ENCODE measurements at places on chromosomes 6 and 20.

- DNase-seq, result no peak
These were observed 274.0 kb upstream of the POU3F2 start for GRCh38 chr6:98560418-98560817.

DNA sequence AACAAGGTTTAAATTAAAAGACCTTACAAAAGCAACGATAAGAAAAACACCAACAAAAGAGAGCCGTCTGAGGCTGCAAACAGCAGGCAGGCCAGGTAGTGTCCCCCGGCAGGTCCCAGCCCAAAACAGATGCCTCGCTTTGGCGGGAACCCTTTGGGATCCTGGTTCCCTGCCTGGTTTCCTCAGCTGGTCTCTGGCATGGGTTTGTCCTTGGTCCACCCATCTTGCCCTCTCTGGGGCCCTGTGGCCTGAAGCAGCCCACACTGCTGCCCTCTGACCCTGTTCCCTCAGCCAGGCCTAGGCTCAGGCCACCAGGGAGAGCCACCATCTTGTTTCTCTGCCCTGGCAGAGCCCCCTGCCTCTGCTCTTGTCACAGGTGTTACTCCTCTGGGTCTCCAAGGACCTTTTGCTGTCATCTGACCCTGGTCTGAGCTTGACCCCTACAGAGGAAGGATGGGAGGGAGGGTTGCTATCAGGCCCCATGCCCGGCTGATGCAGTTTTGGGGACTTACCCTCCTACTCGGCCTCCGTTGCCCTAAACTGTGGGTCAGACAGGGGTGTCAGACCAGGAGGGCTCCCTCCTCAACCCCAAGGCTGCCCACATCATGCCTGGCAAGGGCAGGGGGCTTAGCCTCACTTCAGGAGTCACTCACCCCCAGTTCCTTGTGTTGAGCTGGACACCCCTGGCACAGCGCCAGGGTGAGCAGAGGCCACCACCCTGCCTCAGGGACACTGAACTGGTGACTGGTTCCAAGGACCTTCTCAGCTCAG is 30.6 kb upstream of the GRM4 start:
- DNase-seq, result no peak

DNA sequence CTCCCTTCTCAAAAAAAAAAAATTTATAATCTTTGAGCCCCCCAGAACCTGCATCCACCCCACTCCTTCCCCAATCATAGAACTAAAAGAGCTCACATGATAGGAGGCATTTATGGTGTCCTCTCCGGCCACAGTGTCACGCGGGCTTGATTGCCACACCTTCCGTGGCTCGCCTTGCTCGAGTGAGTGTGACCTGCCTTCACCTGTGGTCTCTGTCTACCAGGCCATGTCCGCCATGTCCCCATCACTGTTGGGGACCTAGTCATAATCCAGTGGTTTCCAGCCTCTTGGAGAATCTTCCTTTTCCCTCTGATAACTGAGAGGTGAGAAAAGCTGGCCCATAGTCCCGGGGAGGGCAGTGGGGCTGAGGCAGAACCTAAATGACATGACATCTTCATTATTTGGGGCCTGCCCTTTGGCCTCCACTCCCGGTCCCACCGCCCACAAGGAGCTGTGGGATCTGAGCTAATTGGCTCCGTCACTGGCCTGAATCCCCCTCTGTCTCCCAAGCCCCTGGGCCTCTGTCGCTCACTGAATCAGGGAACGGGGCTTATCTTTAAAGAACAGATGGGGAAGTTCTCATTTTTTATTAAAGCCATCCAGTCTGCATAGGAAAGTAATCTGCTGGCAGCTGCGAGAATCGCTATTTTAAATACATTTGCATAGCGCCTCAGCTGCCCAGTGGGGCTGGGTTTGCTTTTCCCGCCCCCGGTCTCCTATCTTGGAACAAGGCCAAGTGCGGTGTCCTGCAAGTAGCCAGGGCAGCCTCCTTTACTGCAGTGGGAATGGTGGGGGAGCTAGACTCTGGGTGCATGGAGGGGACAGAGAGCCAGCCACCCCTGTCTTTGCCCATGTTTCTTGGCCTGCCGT is 197.6 kb upstream of the PMEPA1 start:
- DNase-seq, result no peak

GRCh38 chr6:42269553-42269952 is 51.9 kb upstream of the MRPS10 start:
- DNase-seq, result no peak

DNA sequence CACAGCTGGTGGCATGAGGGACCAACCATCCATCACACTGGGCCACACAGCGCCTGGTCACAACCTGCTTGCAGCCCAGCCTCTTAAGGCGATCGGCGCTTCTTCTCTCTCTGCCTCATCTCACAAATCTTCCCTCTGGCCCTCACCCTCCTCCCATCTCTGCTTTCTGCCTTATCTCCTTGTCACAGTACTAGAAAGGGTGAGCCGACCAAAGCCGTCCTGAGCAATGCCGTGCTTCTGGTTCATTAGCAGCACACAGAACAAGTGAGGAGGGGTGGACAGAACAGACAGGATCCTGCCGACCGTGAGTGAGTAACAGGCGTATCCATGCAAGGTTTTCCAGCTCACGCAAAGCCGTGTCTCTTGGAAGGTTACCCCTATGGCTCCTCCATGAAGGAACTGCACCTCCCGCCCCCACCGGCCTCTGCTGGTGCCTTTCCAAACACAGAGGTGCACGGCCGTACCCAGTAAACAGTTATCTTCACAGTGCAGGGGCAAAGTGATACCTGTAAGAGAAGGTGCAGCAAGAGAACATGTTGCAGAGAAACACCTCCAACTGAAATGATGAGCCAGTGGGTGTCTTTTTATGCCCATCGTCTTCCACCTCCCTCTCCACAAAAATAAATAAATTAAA is 331.7 kb downstream of the FARS2 start:
- DNase-seq, result no peak

- no peak for DNase-seq
These were observed 283.9 kb downstream of the FOXC1 start for GRCh38 chr6:1893470-1894130.

- DNase-seq, result peak; percentile 31
These were observed 288.3 kb upstream of the ZNF337 start for GRCh38 chr20:25984933-25985332.

- no peak for DNase-seq
These were observed 26.8 kb downstream of the TRAM2 start for GRCh38 chr6:52550014-52550575.

GRCh38 chr6:43495409-43495941 is 14.7 kb downstream of the LRRC73 start:
- DNase-seq, result no peak

- DNase-seq, result no peak
These were observed 133.5 kb downstream of the SCML4 start for GRCh38 chr6:107690643-107691061.

DNA sequence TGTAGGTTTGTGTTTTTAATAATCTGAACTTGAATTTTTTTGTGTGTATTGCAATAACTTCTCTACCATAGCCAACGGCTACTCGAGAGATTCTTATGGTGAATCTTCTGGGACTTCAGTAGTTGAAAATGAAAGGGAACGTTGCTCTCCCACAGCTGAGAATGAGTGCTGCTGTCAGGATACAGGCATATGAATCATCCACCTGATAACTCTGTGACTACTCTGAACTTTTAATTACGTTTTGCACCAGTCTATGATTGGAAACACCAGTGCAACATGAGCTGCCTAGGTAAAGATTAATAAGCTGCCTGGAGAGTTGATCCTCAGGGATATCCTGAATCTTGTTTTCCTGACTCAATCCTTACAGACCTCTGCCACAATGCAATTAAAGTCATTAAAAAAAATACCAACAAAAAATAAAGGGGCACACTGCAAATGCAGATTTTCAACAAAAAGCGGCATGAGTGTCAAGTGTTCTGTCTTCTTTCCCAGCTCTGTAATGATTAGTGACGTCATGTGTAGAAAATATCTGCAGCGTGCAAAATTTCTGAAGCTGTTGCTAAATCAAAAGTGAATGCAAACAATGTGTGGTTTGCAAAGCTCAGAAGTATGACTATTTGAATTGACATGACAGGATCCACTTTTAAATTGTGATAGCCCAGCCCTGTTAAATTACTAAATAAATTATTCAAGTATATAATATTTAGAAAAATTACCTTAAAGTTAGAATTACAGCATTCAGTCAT is 432.2 kb downstream of the HTR1B start:
- no peak for DNase-seq

GRCh38 chr6:132961610-132962009 is 147.2 kb downstream of the RPS12 start:
- no peak for DNase-seq

- no peak for DNase-seq
These were observed 167.9 kb downstream of the ZDHHC14 start for GRCh38 chr6:157548635-157549467.

DNA sequence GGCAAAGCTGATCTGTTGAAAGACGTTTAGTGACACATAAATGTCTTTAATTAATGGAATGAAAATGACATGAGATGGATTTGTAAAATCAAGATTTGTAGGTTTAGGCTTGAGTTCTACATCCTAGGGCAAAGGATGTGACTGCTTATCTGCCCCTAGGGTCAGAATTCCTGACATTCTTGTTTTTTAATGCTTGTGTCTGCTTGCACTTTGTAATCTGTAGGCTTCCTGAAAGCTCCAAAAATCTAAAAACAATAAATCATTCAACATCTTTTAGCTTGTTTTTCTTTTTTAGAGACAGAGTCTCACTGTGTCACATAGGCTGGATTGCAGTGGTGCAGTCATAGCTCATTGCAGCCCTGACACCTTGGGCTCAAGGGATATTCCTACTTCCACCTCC is 107.9 kb upstream of the MLIP start:
- no peak for DNase-seq

DNA sequence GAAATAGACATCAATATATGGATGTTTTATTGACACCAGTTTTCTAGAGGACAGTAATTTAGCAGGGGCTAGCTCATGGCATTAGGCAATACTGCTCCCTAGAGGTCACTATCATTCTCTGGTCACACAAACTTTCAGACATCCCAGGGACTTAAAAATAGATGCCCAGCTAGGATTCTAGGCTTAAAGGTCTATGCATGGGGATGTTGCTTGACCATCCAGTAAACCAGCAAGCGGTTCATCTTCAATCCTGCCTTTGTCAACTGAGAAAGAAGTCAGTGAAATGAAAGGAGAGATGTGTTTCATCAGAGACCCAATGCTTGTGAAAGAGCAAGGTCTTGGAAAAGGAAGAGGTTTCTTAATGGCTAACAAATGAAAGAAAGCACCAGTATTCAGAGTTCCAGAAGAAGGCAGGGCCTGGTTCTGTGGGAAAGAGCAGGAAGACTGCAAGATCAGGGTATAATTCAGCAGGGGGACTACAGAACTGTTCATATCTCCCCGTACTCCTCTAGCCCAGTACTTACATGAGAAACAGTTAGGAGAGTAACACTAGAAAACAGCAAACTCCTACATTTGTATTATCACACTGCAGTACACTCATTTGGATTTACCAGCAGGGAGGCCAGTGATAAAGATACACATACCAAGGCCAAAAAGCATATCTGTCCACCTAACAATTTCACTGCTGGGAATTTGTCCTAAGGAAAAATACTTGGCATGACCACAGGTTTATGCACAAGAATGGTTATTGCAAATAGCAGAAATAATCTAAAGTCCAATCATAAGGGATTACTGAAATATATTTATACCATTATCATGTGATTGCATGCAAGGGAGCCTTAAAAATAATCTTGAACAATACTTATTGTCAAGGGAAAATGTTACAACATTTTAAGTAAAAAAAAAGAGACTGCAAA is 151.4 kb upstream of the LAMA2 start:
- no peak for DNase-seq

- no peak for DNase-seq
These were observed 230.6 kb upstream of the SUPT3H start for GRCh38 chr6:45608252-45608913.

- DNase-seq, result no peak
These were observed 28.7 kb upstream of the BEND3 start for GRCh38 chr6:107144014-107144413.

- DNase-seq, result no peak
These were observed 95.3 kb downstream of the FOXO3 start for GRCh38 chr6:108655806-108656651.

GRCh38 chr6:19013026-19013705 is 626.0 kb downstream of the RNF144B start:
- DNase-seq, result no peak

- no peak for DNase-seq
These were observed 72.0 kb downstream of the GMDS start for GRCh38 chr6:2173203-2173961.

DNA sequence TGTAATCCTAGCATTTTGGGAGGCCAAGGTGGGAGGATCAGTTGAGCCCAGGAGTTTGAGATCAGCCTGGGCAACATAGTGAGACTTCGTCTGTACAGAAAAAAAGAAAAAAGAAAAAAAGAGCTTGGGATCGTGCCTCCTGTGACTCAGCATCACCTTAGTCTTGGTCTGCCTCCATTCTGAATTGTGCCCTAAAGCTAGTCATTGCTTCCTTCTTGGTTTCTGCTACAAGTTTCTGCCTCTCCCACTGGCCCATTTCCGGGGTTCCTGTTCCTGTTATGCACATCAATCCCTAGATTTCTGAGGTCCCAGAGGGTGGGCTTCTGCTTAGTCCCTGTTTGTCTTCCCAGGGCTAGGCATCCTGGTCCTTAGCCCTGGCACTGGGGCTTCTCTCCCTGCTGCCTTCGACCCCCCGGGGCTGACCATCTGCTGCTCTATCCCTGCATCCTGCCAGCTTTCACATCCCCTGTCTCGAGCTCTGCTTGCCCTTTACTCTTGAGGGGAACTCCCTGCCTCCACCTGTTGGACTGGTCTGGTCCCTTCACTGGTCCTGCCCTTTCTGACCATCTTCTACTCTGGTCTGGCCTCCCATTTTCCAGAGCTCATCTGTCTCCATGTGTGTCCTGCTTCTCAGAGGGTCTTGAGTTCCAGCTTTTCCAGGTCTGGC is 77.5 kb upstream of the ESR1 start:
- no peak for DNase-seq

- DNase-seq, result no peak
These were observed 141.5 kb downstream of the MYB start for GRCh38 chr6:135322427-135323201.

DNA sequence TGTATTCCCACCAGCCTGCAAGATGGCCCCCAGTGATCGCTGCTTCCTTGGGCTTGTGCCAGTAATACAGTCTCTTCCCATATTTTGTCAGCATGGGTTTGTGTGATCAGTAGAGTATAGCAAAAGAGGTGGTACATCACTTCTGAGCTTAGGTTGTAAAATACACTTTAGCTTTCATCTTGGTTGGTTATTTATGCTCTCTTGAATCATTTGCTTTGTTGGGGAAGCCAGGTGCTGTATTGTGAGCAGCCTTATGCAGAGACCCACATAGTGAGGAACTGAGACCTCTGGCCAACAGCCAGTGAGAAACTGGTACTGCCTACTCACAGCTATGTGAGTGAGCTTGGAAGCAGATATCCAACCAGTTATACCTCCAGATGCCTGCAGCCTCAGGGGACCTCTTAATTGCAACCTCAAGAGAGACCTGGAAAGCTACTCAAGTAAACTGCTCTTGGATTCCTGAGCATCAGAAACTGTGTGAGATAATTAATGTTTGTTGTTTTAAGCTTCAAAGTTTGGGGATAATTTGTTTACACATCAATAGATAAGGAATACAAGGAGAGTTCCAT is 229.3 kb downstream of the FARS2 start:
- no peak for DNase-seq

Measured in stimulated activated CD4-positive, alpha-beta T cell treated with anti-CD3 and anti-CD28 coated beads, Interleukin-15, amount 100 ng/mL, for 1 hour (primary cell).